Left kidney (tissue), 8 donors: ENCODE measurements at places on chromosomes 3 and 15. TPM values are rescaled to one million over a fixed set of nuclear protein-coding genes. Genes with fewer than 3 reads are reported as not detected.

HGD gene
- polyA plus RNA-seq = 97.3 TPM

DNA sequence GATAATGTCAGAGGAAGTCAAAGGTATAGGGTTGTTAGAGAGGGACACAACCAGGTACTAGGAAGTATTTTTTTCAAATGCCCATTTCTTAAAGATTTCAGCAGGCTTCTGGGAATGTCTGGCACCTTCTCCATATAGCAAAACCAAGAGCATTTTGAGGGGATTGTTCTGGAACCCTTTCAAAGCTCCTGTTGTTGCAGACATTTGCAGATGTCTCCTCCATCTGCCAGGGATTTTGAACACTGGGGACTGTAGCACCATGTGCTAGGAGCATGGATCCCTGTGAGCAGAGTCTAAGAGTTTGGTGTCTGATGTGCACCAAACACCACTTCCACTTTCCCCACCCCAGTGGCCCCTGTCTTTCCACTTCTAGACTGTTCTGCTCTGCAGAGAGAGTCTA is 206.0 kb upstream of the KBTBD8 start:
- DNase-seq = no peak

GRCh38 chr3:192246847-192247559 is 480.3 kb downstream of the FGF12 start:
- DNase-seq = no peak

- no peak for DNase-seq
Observed at GRCh38 chr3:4742359-4742758, 236.9 kb upstream of the BHLHE40 start.

DNA sequence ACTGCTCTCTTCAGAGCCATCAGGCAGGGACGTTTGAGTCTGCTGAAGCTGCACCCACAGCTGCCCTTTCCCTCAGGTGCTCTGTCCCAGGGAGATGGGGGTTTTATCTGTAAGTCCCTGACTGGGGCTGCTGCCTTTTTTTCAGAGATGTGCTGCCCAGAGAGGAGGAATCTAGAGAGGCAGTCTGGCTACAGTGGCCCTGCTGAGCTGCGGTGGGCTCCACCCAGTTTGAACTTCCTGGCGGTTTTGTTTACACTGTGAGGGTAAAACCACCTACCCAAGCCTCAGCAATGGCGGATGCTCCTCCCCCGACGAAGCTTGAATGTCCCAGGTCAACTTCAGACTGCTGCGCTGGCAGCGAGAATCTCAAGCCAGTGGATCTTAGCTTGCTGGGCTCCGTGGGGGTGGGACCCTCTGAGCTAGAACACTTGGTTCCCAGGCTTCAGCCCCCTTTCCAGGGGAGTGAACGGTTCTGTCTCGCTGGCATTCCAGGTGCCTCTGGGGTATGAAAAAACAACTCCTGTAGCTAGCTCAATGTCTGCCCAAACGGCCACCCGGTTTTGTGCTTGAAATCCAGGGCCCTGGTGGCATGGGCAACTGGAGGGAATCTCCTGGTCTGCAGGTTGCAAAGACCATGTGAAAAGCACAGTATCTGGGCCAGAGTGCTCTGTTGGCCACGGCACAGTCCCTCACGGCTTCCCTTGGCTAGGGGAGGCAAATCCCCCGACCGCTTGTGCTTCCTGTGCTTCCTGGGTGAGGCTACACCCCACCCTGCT is 21.1 kb upstream of the ST6GAL1 start:
- no peak for DNase-seq

SCAMP5 gene
- 47.9 TPM for polyA plus RNA-seq

SCG3 gene
- polyA plus RNA-seq = 0.12 TPM

GRCh38 chr3:152243721-152244516 is 24.8 kb upstream of the MBNL1 start:
- DNase-seq = no peak
